ENCODE measurements at places on chromosomes 11 and 22.

DNA sequence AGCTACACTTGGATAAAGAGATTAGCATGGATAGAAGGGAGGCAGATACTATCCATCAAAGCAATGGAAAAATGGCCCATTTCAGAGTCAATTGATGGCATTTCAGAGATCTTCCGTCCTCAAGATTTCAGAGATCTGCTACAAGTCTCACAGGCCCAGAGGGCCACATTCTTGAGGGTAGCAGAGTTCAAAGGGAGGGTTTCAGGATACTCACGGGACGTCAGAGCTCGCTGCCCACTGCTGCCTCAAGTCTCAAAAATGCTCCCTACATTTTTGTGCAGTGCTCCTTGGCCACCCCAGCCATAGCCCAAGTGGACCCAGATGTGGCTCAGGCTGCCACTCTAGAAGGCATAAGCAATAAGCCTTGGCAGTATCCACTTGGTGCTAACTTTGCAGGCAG is 24.9 kb downstream of the RTL6 start:
- no peak for DNase-seq

- DNase-seq: no peak
Observed at GRCh38 chr22:37510091-37510490, 9.1 kb downstream of the CARD10 start.

DNA sequence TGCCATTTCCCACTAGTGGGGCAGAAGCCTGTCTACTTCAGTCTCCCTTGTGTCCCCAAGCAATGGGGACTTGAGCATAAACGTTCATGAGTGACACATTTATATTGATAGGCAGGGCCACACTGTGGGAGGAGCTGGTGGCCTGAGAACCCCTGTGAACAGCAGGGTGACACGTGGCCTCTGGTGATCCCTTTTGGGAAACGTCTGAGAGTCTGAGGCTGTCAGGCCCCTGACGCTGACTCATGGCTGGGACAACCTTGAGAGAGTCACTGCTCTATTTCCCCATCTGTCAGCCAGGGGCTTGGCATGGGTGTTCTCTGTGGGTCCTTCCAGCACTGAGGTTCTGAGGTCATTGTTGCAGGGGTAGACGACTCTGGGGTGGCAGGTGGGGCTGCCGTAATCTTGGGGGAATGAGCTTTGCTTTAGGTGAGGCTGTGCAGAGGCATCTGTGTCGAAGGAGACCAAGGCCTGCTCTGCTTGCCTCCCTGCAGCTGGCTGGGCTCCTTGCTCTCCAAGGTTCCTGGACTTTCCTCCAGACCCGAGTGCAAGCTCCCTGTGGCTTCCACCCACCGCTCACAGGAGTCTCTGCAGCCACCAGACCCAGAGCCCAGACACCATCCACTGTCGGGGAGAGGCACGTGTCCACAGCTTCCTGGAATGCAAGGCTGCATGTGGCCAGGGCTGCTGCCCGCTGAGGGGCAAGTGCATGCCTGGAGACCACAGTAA is 54.7 kb downstream of the SMIM38 start:
- DNase-seq: no peak

- no peak for DNase-seq
Observed at GRCh38 chr11:1766719-1767398, 3.1 kb upstream of the CTSD start.

GRCh38 chr11:92955860-92956259 is 13.6 kb upstream of the MTNR1B start:
- DNase-seq: no peak

DNA sequence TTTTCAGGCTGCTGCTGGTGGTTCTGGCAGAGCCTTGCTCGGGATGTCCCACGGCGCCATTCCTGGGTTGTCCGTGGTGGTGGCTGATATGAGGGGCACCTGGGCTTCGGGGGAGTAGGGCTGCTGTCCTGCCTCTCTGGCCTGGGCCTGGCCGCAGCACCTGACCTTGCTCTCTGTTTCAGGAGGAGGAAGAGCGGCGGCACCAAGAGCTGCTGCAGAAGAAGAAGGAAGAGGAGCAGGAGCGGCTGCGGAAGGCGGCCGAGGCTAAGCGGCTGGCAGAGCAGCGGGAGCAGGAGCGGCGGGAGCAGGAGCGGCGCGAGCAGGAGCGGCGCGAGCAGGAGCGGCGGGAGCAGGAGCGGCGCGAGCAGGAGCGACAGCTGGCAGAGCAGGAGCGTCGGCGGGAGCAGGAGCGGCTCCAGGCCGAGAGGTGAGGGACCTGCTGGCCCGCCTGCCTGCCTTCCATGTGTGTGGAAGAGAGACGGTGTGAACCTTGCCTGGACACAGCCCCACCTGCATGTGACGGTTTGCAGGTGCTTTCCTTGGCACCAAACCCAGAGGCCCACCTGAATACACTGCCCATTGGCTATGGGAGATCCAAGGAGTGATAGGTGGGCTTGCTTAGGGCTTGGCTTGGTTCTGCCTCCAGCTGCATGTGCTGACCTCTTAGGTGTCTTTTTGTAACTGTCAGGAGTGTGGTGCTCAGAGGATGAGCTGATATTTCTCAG is 22.8 kb downstream of the INCENP start:
- DNase-seq: no peak

Data from head of caudate nucleus (tissue), 42 donors.